ENCODE measurements at places on chromosomes 16 and 17.

DNA sequence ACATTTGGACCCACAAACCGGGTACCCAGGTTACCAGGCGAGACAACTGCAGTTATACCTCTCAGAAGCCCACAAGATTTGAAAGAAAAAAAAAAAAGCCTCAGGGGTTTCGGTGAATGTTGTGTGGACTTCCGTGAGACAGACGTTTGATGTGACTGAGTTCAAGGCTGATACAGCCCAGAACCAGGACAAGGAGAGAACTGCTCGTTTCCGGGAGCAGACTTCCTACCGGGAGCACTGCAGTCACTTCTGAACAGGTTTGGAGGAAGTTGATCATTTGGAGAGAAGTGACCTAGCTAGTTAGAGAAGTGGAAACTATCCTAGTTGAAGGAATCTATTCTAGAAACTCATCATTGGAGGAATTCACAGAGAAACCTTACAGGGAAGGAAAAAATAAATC lies 847 bp downstream of the CKLF start:
- DNase-seq, result no peak

- DNase-seq, result no peak
Observed at GRCh38 chr17:55641676-55642081, 81.0 kb downstream of the TMEM100 start.

DNA sequence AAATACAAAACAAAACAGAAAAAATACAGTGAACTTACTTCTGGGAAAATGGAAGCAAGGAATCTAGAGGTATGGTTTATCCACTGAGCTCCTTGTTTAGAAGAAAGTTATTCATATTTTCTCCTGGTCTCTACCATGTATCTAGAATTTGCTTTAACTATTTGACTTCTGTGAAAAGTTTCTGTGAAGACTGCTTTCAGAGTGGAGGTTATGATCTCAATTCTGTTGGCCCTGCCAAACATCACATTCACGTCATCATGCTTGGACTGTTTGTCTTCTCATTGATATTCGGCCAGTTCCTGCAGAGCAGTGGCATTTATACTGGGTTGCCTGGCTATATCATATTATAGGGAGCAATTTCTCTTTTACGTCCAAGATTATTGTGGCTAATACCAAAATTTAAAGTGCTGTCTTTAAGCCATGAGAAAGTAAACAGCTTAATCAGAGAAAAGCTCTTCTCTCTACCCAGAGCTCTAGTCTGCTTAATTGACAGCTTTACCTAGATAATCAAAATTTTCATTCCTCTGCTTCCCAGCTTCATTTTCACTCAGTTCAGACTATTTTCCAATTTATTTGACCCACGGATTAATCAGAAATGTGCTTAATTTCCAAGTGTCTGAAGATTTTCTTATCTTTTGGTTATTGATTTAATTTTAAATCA lies at the start of gene ABCA8:
Gene ABCA8 (minus strand): TSS at position 212 of the 661 bp plus-strand sequence. CDS start 13,358 bp downstream, outside the sequence.
- no peak for DNase-seq

GRCh38 chr17:7011942-7012254 lies 526 bp upstream of the RNASEK start:
- no peak for DNase-seq

DNA sequence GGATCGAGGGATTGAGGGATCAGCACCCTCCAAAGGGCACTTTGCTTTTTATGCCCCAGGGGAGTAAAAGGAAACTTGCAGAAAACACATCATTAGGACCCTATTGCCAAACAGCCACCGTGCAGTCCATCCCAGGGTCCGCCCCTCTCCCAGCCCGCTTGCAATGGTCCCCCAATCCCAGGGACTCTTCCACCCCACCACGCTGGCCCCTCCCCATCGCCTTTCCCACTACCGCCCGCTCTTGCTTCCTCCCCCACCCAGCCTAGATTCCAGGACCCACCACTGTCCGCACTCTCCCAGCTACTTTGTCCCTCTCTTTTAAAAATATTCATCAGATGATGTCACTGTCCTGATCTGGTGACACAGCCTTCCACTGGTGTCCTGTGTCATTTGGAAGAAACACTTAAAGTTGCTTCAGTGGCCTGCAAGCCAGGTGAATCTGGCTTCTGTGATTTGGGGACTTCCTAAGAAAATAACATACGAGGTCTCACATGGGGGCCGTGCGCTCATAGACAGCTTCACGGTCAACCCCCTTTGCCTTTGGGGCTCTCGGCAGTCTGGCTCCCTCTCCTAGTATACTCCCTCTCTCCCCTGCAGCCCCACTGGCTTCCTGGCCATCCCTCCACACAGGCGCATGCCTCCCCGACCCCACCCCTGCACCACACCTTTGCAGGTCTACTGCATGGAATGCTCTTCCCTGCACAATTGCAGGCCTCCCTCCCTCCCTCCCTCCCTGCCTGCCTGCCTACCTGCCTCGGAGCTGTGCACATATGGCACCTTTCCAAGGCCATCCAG lies 127.9 kb downstream of the RBFOX3 start:
- DNase-seq, result no peak

GRCh38 chr17:81402981-81403467 lies 7.8 kb downstream of the BAHCC1 start:
- no peak for DNase-seq

DNA sequence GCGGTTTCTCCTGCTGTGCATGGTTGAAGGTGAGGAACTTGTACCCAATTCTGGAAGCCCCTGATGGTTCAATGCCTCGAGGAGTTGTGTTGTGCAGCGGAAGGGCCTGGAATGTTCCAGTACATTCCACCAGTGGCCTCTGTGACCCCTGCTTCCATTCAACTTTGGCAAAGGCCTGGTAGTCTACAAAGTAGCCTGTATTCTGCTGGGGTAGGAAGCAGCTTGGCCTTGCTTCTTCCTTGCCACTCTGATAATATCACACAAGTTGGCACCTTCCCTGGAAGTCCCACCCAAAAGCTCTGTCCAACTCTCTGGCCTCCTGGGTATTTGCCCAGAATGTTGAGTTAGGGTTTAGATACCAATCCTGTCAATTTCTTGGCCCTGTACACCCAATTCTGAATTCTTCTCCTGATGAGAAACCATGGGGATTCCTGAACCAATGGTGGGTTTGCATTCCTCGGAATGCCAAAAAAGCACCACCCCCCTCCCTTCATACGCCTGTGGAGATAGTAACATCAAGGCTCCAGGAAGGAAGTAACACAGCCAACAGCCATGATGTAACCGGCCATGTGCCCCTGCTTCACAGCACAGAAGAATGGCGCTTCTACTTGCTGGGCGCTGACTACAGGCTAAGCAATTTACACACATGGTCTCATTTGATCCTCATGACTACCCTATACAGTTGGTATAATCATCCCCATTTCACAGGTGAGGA lies 11.8 kb upstream of the FAM117A start:
- DNase-seq, result no peak

- DNase-seq, result no peak
Observed at GRCh38 chr16:85550953-85551924, 61.9 kb upstream of the GSE1 start.

DNA sequence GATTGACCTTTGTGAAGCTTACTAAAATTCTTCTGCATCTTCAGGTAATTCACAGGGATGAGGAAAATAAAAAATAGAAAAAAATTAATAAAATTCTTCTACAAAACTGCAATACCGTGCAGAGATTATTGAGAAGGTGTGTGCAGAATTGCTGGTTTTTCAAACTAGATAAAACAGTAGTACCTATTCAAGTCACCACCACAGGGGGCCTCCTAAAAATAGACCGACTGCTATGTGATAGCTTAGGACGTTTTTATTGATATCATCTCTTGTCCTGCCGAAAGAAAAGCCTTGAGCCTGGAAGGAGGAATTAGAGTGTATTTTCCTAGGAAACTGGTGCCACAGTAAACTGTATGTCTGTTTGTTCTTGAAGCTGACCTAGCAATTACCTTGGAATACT lies 325.9 kb downstream of the ZFHX3 start:
- DNase-seq, result no peak

GRCh38 chr16:80656711-80657150 lies 115.9 kb downstream of the DYNLRB2 start:
- no peak for DNase-seq

GRCh38 chr17:31274252-31274651 lies 22.8 kb downstream of the OMG start:
- no peak for DNase-seq

DNA sequence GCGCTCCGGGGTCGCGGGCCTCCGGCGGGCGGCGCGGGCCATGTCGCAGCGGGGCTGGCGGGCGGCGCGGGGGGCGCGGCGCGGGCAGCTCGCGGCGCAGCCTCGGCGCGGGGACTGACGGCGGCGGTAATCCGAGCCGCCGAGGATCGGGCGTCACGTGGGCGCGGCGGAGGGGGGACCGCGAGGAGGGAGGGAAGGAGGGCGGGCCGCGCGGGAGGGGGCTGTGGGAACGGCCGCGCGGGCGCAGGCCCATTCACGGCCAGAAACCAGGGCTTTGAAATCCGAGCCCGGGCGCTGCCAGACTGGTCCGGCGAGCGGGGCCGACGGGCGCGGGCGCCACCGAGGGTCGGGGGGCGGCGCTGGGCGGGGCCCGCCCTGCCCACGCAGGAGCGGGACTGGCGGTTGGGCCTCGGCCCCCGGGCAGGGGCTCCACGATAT lies at the start of gene MTSS2:
Gene MTSS2 (minus strand): TSS at position 116 of the 438 bp plus-strand sequence. CDS start 262 bp downstream, outside the sequence.
- DNase-seq, result no peak

DNA sequence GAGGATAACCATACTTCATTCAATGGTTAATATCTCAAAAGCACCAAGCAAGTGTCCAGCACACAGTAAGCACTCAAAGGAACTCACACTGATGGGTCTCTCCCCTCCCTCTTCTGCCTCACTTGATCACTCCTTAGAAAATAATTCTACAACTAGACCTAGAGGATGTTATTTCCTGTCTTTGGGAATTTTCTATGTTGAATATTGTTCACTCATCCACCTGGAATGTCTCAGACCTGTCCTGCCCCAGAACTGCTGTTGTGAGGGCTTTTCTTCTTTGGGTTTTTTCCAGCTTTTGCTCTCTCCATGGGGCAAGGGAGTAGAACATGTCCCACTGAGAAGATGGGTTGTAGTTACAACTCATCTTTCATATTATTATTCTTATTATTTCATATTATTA lies 25.3 kb downstream of the NXPH3 start:
- no peak for DNase-seq

- DNase-seq, result no peak
Observed at GRCh38 chr16:7545251-7545650, 212.6 kb downstream of the RBFOX1 start.

GRCh38 chr16:75074920-75075687 lies 41.5 kb downstream of the LDHD start:
- DNase-seq, result no peak

- no peak for DNase-seq
Observed at GRCh38 chr17:50824429-50824828, 11.0 kb upstream of the WFIKKN2 start.

- no peak for DNase-seq
Observed at GRCh38 chr17:28684963-28685362, 23.0 kb downstream of the SUPT6H start.

- peak; percentile 84 for DNase-seq
Observed at GRCh38 chr17:8176197-8176940, at the start of gene TMEM107. Gene TMEM107 (minus strand): TSS chr17:8176380. CDS start chr17:8176286, 94 bp downstream.

DNA sequence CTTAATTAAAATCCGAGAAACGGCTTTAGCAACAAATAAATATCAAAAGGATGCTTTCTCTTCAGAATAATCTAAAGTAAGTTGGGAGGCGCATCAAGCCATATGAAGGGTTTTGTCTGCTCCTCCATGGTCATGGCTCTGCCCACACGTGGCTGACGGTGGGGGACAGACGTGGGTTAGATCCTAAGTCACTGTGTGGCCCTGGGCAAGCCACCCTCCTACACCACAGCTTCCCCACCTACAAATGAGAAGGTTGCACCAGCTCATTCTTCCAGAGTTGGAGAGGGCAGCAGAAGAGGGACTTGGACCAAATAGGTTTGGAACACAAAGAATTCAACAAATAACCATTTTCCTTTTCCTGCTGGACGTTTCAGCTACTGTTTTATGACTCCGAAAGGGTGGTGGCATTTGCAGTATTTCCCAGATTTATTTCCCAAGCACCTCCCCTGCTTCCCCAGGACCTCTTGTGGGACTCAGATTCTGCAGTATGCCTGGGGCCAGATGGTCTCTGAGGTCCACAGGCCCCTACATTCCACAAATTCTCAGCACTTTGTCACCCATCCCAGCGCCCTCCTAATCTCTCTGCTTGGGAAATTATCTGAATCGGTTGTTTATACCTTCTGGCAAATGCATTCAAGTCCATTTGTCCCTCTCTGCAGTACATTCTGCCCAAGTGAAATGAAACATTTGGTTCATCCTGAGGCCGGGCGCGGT lies 17.8 kb downstream of the LRRC75A start:
- no peak for DNase-seq

DNA sequence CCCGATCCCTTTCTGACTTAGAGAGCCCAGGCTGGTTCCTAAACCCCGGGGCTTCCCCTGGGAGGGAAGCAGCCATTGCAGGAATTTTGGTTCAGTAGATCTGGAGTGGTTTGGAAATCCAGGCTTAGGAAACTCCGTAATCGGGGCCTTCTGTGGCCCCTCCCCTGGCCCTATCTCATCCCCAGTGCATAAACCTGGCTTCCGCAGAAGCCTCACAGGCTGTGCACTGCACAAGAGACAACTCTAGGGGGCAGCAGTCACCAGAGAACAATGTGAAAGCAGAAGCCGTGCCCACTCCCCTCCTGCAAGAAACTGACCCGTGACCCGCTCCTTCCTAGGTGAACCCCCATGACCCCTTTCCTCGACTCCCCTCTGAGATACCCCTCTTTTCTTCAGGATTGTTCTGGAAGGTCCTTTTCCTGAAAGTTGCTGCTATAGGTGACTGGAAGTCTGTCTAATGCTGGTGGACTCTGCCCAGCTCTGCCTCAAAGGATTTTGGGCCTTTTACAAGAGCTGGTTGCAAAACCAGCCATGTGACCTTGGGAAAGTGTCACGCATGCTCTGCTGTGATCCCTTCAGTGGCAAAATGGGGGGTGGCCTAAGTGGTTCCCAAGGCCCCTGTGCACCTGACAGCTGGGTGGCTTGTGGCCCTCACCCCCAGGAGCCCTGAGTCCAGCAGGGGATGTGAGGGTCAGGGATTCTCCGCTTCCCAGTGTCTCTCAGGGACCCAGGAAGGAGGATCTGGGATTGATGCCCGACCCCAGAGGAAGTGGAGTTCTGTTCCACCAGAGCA lies 14.4 kb downstream of the GUCY2D start:
- DNase-seq, result no peak

GRCh38 chr17:44604116-44604761 lies 47.0 kb downstream of the FZD2 start:
- DNase-seq, result no peak

- DNase-seq, result no peak
Observed at GRCh38 chr16:1335211-1335971, 1.9 kb downstream of the BAIAP3 start.

DNA sequence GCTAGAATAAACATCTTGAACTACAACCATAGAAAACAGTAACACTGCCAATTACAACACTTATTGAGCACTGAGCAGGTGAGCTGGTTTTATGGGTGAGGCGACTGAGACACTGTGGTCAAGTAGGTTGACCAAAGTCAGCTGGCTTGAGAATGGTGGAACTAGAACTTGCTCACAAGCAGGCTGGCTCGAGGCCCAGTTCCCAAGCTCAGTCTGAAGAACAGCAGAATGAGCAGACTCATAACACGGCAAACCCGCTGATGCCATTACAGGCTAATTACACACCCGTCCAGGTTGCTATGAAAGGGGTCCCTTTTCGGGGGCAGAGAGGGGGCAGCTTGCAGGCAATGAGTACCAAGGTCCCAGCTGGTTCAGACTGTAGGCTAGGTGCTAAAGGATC lies 6.5 kb downstream of the ZZEF1 start:
- DNase-seq, result no peak

Measured in SW 1271 (cell line).